ENCODE measurements at places on chromosomes 11 and 22.

- DNase-seq, result no peak
Measured at GRCh38 chr11:78021611-78022010, 1.5 kb downstream of the KCTD14 start.

DNA sequence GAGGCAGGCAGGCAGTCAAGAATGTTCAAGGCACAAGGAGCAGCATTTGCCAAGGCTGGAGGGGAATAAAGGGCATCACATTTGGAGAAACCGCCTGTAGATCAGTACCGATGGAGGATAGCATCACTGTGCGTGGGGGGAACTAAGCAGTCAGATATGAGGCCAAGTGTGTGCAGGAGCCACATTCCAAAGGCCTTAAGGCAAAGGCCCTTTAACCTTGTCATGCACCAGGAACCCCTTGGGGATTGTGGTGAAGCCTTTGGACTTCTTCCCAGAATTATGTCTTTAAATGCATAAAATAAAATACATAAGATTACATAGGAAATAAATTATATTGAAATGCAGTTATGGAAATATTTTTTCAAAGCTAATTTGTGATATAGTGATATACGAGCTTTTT, 532.1 kb downstream of the BUD13 start:
- DNase-seq, result no peak

DNA sequence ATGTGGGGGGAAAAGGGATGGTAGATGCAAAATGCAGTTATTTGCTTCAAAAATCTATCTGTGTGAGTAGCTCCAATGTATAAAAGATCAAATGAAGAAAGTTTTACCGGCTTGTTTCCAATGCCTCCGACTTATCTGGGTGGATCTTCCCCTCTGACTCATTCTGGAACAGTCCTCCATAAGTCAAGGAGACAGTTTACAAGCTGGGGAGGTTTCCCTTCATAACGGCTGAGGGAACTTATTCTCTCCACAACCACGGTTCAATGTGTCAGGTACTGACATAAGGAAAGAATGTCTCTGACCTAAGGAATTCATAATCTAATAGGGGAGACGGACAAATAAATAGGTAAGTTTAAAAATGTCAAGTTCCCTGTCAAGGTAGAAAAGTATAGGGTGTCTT, 49.7 kb upstream of the BIRC3 start:
- DNase-seq, result no peak

DNA sequence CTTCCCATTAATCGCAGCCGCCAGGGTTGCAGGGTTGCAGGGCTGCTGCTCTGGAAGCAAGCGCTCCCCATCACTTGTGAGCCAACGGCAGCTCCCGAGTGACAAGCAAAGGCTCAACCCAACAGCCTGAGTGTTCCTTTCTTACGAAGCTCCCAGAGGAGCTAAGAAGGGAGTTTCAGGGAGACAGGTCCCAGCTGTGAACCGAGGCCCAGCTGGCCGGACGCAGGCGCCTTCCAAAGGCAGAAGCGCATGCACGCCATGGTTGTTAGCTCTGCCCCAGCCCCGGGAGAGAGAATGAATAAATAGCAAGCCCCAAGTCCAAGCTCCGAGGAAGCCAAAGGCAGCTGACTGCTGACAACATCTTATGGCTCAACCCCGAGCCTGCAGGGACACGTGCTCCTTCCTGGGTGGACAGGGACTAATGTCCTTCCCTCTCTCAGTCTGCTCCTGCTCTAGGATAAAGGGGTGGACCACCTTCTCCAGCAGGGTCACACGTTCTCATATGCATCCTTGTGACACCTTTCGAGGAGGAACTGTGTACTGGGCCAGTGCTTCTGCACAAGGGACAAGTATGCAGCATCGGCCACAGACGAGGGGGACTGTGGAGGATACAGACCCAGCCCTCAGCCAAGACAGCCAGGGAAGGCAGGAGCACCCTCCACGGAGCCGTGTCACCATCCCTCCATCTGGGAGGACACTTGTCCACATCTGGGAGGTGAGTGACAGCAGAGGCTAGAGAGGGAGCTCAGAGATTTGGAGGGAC, 29.9 kb downstream of the SHANK2 start:
- DNase-seq, result no peak

- DNase-seq, result no peak
Measured at GRCh38 chr11:21121991-21122390, 452.6 kb downstream of the NELL1 start.

DNA sequence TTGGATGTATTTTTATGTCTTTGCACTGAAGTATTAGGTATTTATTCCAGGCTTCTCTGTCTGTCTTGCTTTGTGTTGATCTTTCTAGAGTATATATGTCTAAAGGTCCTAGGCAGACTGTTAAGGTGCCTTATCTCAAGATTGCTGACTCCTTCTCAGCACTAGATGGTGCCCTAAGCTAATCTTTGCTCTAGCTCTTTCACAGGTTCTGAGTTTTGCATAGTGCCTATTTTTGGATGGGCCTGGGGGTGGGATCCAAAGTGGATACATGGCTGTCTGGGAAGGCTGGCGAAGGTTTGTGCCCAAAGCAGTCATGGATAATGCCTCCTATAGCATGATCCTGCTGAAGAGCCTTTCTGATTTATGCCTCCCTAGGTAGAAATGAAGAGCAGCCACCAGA, 154.9 kb downstream of the TRPC6 start:
- no peak for DNase-seq

GRCh38 chr22:27240298-27241075, 561.1 kb downstream of the MN1 start:
- no peak for DNase-seq

GRCh38 chr22:37926771-37927636, 20.9 kb downstream of the MICALL1 start:
- no peak for DNase-seq

- DNase-seq, result no peak
Measured at GRCh38 chr11:498297-499181, 8.5 kb downstream of the RNH1 start.

GRCh38 chr11:100667449-100667848, 19.6 kb upstream of the ARHGAP42 start:
- no peak for DNase-seq

DNA sequence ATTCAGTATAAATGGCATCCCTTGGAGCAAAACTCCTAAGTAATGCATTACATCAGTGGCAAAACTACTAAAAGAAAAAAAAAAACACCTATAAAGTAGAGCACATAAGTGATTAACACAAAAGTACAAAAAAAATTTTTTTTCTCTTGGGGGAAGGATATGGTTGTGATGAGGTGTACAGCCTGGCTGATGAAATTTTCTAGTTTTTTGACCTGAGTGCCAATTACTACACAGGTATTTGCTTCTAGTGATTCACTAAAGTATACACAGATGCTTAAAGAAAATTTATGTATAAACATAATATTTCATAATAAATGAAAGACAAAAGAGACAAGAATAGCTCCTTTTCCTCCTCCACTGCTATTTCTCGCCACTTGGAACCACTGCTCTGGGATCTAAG, 71.8 kb upstream of the APOA1 start:
- no peak for DNase-seq

- no peak for DNase-seq
Measured at GRCh38 chr11:65384301-65384889, 1.9 kb upstream of the SLC25A45 start.

DNA sequence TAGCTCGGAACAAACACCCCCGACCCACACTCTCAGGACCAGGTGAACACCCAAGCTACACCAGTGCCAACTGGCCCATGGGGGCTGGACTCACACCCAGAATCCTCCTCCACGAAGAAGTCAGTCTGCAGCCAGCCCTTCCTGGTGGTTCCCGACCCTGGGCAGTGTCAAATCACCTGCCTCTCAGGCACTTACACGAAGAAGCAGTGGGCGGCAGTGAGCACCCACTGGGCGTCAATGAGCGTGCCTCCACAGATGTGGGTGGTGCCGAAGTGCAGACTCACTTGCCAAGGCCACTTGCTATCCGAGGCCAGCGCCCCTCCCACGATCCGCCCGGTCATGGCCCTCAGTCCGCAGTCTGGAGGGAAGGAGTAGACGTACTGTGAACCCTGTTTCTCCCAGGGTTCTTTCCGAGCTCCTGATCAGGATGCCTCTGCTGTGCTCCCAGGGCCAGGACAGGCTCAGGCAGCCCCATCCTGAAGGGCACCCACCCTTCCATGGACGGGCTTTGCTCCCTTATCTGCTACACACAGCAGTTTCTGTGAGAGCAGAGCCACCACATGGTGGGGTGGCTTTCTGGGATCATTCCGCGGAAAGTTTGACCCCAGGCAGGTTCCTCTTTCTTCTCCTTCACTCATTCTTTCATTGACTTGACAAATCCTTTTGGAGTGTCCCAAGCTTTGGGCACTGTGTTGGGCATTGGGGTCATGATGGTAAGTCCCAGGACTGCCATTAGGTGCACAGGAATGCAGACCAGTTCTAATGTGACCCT, 19.4 kb downstream of the TMPRSS13 start:
- DNase-seq, result no peak

DNA sequence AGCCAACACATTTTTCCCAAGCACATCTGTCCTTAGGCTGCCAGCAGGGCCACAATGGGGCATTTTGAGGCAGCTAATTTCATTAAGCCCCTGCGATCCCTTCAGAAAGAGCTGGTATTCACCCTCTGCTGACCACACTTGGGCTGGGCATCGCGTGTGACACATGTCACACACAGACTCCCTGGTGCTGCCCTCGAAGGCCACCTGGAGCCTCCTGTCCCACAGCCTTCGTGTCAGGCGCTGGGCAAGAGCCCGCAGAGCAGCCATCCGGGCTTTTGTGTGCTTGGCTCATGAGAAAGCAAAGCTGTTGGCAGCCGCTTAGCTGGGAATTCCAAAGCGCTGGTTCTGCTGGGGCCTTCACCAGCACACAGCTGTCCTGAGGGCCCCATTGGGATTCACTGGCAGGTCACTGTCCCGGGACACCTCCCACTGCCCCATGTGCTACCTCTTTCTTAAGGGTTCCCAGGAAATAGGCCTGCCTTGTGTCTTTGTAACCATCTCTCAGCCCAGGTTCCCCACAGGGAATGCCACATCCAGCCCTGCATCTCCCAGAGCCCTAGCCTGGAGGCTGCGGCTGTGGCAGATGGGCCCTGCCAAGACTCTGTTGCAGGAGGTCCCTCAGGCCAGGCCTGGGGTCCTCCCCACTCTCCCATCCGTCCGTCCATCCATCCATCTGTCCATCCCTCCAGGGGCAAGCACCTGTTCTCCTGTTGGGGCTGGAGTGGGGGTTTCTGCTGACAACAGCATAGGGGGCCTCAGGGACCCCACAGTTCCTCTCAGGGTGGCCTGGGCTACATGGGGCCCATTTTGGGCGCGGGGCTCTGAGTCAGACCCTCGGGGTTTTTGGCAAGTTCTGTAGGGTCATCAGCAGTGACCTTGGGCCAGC, 4.9 kb downstream of the CLDN5 start:
- DNase-seq, result no peak

DNA sequence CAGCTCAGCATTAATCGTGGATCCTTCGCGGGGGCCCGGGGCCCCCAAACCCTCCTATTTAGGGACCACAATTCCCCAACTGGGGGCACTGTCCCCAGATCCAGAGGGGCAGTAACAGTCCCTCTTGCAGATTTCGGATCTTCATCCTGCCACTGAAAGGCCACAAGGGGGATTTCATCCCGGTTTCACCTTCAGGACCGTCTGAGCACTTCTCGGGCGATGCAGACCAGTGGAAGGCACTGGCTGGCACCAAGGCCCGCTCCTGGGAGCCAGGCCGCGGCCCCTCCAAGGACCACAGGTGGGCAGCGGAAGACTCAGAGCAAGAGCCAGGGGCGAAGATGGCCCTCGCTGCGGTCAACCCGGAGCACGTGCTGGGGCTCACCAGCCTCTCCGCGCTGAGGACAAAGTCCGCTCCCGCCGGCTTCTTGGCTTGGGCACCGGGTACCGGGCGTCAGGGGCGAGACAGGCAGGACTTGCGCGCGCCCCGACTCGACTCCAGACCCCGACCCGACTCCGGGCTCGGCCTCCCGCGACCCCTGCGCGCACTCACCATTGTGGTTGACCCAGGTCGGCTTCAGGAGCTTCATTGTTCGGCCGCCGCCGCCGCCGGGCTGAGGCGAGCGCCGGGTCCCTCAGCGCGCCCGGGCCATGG, 517 bp downstream of the HIRA start:
- no peak for DNase-seq

- DNase-seq, result no peak
Measured at GRCh38 chr11:121282386-121282785, 10.2 kb upstream of the SC5D start.

DNA sequence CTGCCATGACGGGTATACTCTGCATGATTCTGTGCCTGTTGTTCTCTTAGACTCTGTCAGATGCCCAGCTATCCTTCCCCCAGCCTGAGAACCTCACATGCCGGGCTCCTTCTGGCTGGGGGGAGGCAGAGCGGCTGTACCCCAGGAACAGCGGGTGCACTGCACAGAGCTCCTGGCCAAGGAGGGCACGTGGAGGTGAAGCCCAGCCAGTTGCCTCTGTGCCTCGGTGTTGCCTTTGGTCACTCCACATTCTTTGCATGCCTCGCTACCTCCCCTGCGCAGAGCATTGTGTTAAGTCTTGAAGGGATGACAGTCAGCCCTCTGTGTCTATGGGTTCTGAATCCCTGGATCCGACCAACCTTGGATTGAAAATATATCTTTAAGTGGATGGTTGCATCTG, 77.7 kb downstream of the FEZ1 start:
- DNase-seq, result no peak

- DNase-seq, result no peak
Measured at GRCh38 chr11:120241277-120241676, 1.3 kb downstream of the POU2F3 start.

GRCh38 chr11:109586789-109587188, 164.8 kb downstream of the C11orf87 start:
- DNase-seq, result no peak

GRCh38 chr22:42905217-42905616, 48.1 kb upstream of the ARFGAP3 start:
- DNase-seq, result no peak

GRCh38 chr11:130622141-130622542, 173.7 kb downstream of the ADAMTS15 start:
- no peak for DNase-seq

- no peak for DNase-seq
Measured at GRCh38 chr11:113472471-113472870, 2.7 kb downstream of the DRD2 start.

- no peak for DNase-seq
Measured at GRCh38 chr11:441418-442274, at the start of gene ANO9. Gene ANO9 (minus strand): TSS chr11:442011. CDS start chr11:441926, 85 bp downstream.

- no peak for DNase-seq
Measured at GRCh38 chr11:72229925-72230763, 5.6 kb downstream of the INPPL1 start.

GRCh38 chr11:60634126-60634525, 65.3 kb upstream of the MS4A8 start:
- no peak for DNase-seq

DNA sequence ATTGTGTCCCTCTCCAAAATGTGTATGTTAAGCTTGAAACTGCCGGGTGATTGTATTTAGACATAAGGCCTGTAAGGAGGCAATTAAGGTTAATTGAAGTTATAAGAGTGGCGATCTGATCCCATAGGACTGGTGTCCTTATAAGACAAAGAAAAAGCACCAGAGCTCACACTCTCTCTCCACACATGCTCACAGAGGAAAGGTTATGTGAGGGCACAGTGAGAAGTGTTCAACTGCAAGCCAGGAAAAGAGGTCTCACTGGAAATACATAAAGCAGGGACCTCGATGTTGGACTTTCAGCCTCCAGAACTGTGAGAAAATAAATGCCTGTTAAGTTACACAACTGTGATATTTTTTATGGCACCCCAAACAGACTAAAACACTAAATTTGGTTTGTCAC, 1233.8 kb upstream of the CNTN5 start:
- no peak for DNase-seq

Measured in skeletal muscle cell (primary cell).